GM10248 (cell line): ENCODE measurements at places on chromosomes 7 and 10.
A peak's percentile ranks its signal among the peaks of the same experiment; 100 is the strongest.

DNA sequence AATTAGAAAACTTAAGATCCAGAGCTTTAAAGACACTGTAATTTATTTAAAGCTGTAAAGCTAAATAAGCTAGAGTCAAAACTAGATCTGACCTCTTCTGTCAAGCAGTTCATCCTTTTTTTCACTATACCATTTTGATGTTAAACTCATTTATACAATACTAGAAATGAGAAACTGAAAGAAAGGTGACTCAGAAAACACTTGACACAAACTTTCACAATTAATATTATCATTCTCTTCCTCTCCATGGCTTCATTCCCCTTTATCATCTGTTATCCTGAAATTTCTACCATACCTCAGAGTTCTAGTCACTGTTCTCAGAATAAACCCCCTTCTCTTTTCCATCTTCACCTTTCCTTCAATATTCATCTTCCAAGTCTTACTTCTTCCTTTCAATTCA, 1.3 kb downstream of the FIGNL1 start:
- peak; percentile 45 for DNase-seq

DNA sequence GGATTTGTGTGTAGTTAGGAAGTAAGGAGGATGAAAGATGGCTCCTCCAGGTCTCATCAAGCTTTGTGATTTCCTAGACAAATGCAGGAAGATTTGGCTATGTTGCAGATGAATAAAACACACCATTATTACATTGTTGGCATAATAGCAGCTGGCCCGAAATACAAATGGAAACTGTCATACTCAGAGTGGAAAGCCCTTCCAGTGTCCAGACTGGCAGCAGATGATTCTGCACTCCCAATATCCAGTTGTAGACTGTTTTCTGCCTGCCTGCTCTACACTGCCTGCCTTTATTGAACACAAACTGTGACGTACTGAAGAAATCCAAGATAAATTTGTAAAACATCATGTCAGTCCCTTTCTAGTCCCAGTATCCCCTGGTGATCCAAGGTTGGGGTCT, 99.7 kb upstream of the FZD1 start:
- DNase-seq: no peak

- no peak for DNase-seq
These were observed 167.5 kb upstream of the CELF2 start for GRCh38 chr10:10850214-10850613.

GRCh38 chr7:128422842-128423241, 13.1 kb upstream of the IMPDH1 start:
- DNase-seq: no peak

DNA sequence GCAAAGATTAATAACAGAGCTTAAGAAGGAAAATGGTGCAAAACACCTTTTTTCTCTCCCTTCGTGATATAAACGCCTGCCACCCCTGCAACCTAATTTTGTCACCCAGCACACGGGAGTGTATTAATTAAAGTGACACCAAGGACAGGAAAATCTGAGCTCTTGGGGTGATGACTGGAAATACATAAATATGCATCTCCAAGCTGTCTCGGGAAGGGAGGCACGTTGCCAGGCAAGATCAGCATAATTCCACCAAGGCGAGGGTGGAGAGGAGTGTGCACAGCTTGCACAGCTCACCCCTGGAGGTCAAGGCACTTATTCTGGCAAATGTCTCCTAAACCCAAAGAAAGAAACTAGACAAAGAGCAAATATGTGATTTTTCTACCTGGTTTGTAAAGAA, 700.9 kb downstream of the GRID1 start:
- no peak for DNase-seq
